ENCODE measurements at places on chromosomes 1 and 21.

GRCh38 chr1:9269721-9270120 lies 23.0 kb upstream of the SPSB1 start:
- no peak for DNase-seq

DNA sequence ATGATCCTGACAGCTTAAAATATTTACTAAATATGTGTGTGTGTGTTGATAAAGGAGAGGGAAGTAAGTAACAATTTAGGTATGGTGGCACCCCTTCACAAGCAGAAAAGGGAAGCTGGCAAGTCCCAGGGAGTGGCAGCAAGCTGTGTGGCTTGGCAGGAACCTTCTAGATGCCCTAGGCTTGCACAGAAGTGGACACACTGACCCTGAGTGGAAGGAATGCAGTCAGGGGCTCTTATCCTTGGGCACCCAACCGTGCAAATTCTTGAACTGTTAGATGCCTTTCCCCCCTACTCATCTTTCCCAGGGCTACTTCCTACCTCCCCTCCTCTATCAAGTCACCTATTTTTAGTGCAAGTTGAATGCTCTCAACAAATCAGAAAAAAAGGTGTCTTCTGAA lies 18.9 kb downstream of the ACP6 start:
- DNase-seq = peak; percentile 80

- no peak for DNase-seq
Observed at GRCh38 chr1:69191335-69191734, 376.4 kb upstream of the LRRC7 start.

- DNase-seq = no peak
Observed at GRCh38 chr1:106980121-106980520, 76.4 kb upstream of the PRMT6 start.

GRCh38 chr1:208924928-208925327 lies 658.6 kb upstream of the CAMK1G start:
- DNase-seq = no peak

- no peak for DNase-seq
Observed at GRCh38 chr1:169925505-169926482, 32.1 kb upstream of the SCYL3 start.

DNA sequence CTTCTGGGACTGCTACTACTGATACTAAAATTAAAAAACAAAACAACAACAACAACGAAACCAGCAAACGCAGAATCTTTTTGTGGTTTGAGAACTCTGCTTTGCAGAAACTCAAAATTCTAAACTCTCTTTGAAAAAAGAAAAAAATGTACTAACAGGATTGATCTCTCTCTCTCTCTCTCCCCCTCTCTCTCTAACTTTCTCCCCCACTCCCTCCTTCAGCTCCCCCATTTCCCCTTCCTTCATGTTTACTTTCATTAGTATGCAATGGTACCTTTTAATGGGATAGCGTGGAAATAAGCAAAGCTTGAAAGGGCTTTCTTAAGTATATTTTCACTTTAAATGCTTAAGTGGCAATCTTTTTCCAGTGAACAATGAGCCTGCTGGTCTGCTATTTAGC lies 562.6 kb upstream of the ADGRL2 start:
- no peak for DNase-seq

- no peak for DNase-seq
Observed at GRCh38 chr1:22341791-22342605, 109.7 kb upstream of the ZBTB40 start.

GRCh38 chr1:19484798-19485361 lies 459 bp downstream of the CAPZB start:
- DNase-seq = no peak

- DNase-seq = no peak
Observed at GRCh38 chr1:164836614-164837018, 277.6 kb downstream of the PBX1 start.

- peak; percentile 29 for DNase-seq
Observed at GRCh38 chr1:59007820-59008598, 224.2 kb upstream of the JUN start.

DNA sequence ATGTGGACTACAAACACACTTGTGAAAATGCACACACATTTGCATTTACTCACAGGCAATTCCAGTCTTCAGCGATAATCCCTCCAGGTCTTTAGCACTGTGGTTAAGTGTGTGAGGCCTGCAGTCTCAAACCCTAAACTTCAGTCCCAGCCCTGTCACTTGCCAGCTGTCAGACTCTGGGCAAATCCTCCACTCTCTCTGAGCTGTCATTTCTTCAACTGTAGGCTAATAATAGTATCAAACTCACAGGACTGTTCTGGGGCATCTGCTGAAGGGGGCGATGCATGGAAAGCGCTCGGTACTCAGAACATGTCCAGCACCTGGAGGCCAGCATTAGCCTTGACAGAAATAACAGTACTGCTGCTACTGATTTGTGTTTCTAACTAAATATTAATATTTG lies 48.2 kb downstream of the NEK2 start:
- no peak for DNase-seq

DNA sequence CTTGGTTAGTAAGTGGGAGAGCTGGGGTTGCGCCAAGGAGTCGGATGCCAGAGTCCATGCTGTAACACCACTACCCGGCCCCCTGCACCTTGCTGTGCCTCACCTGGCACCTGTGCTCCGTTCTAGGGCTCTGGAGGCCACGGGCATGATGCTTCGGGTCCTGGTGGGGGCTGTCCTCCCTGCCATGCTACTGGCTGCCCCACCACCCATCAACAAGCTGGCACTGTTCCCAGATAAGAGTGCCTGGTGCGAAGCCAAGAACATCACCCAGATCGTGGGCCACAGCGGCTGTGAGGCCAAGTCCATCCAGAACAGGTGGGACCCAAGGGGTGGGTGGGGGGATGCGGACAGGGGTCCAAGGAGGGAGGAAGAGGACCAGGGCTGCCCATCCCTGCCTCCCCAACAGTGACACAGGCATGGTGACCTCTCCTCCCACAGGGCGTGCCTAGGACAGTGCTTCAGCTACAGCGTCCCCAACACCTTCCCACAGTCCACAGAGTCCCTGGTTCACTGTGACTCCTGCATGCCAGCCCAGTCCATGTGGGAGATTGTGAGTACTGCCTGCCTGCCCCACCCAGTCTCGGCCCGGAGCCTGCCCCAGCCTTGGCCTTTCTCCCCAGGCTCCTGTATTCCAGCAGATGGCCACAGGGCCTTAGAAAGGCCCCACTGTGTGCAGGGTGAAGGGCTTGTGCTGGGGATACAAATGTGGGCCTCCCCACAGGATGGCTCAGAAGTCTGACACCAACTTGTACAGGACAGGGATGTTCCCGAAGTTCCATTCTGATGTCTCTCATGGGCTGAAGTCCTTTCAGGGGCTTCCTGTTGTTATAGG lies 9.6 kb upstream of the HTR6 start:
- no peak for DNase-seq

DNA sequence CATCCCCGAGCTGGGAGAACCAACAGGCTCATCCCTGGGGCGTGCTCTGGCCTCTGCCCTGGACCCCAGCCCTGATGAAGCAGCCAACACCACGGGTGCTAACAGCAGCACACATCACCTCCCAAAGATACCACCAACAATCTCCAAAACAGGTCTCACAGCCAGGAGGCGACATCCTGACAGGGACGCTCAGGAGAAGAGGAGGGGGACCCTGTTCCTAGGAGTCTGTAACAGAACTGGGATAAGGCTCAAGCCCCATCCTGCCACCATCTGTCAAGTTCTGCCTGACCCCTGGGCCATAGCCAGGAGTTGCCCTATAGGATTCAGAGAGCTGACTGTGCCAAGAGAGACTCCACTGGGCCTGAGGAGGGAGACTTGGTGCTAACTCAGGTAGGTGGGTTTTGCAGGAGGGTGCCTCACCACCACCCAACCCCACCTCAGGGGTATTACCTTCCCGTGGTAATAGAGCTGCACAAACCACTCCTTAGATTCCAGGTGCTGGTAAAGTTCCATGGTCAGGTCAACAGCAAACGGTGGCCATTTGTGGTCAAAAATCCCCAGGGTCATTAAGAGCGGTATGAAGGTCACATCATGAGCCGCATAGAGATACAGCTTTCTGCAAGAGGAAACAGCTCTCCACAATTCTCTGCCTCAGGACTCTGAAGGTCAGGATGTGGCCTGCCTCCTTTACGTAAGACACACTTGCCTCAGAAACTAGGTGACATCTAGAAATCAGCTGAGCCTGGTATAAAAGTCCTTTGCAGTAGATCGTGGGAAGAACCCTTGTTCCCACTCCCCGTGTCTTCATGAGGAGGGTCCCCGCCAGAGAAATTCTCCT lies 22.3 kb downstream of the ACP6 start:
- no peak for DNase-seq

DNA sequence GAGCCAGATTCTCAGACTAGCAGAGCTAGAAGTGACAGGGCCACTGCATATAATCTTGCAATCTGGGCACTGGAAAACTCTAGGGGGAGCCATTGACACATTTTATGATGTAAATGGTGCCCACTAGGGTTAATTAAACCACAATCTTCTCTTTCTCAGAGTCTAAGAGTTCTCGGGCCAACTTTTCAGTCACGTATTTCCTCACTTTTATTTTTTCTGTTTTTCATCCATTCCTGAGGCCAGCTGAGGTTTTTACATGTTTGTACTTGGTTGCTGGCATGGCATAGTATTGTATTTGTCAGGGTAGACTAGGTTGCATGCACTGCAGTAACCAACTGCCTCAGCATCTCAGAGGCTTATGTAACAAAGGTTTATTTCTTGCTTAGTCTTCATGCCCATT lies 138.2 kb downstream of the ZNF326 start:
- DNase-seq = peak; percentile 8

DNA sequence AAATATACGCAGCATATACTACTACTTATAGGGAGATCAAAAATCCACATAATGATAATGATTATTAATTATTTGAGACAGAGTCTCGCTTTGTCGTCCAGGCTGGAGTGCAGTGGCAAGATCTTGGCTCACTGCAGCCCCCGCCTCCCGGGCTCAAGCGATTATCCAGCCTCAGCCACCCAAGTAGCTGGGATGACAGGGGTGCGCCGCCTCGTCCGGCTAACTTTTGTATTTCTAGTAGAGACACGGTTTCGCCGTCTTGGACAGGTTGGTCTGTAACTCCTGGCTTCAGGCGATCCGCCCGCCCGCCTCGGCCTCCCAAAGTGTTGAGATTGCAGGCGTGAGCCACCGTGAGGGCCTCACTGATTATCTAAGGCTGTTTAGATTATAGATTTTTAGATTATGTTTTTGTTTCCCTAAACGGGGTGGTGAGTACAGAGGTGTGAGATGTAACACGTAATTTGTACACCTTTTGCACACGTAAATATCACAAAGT lies 548 bp upstream of the SLC25A33 start:
- no peak for DNase-seq

GRCh38 chr1:209403921-209404320 lies 179.6 kb upstream of the CAMK1G start:
- no peak for DNase-seq

GRCh38 chr1:98979463-98979862 lies 25.2 kb downstream of the PLPPR5 start:
- DNase-seq = no peak

- no peak for DNase-seq
Observed at GRCh38 chr1:226511296-226511695, 37.3 kb upstream of the STUM start.

DNA sequence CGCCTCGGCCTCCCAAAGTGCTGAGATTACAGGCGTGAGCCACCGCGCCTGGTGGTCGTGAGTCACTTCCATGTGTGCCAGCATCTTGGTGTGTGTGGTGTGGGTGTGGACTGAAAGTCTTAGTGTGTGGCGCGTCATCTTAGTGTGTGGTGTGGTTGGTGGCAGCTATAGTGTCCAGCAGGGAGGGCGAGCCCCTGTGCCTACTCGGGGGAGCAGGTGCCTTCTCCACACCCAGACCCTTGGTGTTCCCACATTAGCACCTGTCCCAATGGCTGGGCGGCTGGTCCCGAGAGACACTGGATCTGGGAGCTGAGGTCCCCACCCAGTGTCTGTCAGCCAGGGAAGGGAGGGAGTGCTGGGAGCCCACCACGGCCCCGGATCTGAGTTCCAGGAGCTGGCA lies 2.8 kb downstream of the SCNN1D start:
- DNase-seq = no peak

DNA sequence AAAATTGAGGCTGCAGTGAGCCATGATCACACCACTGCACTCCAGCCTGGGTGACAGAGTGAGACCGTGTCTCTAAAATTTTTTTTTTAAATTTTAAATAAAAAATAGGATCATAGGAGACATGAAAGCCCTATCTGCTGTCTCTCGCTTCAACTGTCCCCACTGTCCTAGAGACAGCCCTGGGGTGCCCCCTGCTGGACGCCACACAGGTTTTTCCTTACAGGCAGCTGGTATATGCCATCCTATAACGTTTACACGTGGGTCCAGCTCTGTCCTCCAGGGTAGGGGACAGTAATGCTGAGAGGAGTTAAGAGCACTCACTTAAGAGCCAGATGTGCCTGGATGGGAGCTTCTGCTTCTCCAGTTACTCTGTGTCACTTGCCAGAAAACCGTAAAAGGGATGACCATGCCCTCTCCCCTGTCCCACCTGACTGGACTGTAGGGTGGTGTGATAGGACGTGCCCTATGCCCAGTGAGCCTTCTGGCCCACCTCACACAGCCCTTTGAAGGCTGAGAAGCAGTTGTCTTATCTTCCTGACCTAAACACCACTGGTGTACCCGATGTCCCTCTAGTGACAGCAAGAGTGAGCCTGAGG lies 8.5 kb downstream of the FBXO2 start:
- peak; percentile 37 for DNase-seq

DNA sequence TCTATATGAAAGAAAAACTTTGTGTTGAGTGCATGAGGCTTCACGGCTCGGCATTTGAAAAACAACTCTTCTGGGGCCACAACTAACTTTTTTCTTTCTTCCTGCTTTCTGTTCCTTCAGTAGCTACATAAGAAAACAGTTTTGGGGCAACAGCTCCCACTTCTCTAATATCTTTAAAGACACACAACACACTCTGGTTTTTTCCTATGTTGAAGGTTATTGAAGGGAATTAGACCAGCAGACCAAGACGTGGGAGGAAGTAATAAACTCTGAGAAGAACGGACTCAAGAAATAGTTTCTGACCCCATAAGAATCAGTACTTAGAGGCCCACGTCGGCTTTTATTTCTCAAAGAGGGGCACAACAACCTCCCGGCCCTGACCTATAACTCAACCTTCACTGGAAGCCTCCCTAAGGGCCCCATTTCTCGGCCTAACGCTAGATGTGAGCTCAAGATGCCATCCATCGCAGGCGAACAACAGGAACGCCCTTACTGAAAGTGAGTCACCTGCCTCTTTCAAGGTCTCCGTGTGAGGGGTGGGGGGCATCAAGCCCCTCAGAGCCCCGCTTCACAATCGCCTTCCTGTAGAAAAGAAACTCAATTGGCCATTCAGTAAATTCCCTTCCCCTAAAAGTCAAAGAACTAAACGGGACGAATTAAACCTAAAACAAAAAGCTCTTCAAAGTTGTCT lies 844 bp downstream of the ZMYM6 start:
- peak; percentile 57 for DNase-seq
